ENCODE measurements at places on chromosomes 12 and 14. TPM values are rescaled to one million over a fixed set of nuclear protein-coding genes. Genes with fewer than 3 reads are reported as not detected.
A peak's percentile ranks its signal among the peaks of the same experiment; 100 is the strongest.

DNA sequence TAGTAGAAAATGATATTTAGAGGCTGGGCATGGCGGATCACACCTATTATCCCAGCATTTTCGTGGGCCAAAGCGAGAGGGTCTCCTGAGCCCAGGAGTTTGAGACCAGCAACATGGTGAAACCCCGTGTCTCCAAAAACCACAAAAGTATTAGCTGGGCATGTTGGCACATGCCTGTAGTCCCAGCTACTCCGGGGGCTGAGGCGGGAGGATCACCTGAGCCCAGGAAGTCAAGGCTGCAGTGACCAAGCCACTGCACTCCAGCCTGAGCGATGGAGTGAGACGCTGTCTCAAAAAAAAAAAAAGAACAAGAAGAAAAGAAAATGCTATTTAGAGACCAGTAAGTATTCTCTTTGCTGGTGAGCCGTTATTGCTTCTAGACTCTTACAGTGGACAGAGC lies 79.2 kb upstream of the MDM1 start:
- no peak for DNase-seq

The IKZF4 gene
- total RNA-seq = 5.4 TPM

GRCh38 chr14:102491366-102491765 lies 18.2 kb downstream of the ANKRD9 start:
- no peak for DNase-seq

- no peak for DNase-seq
Observed at GRCh38 chr12:27623645-27624044, 72.6 kb upstream of the REP15 start.

The ZNF10 gene
- total RNA-seq = 21.5 TPM

DNA sequence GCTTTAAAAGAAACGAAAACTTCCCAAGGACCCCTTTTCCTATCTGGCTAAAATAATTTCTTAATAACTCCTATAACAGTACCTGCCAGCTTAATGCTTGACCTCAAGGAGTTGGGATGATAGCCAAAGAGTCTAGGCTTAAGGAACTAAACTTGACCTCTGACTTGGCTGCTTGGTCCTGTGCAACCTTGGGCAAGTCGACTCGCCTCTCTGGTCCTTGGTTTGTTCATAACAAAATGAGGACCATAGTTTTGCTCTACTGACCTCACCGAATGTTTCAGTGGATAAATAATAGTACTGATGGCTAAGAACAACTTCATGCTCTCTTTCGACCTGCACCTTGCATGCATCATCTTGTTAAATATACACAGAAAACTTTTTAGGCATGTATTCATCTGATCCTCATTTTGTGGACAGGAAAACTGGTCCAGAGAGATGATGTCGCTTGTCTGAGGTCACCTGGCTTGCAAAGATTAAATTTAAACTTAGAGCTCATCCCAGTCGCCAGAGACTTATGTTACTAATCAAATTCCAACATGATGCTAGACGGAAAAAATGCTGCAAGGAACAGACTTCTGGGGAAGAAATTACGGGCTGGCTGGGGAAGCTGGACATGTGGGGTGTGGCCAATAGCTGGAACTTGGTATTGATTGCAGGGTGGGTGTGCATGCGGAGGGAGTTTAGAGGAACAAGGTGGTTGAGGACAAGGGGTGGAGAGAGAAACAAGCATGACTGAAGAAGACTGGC lies 38.0 kb upstream of the WSCD2 start:
- no peak for DNase-seq

The VPS37B gene
- total RNA-seq = 105 TPM

- no peak for DNase-seq
Observed at GRCh38 chr14:97948841-97949240, 1151.7 kb downstream of the VRK1 start.

The GNB3 gene
- total RNA-seq = 1.9 TPM

- DNase-seq = no peak
Observed at GRCh38 chr14:93024493-93024892, 91.2 kb downstream of the ITPK1 start.

- DNase-seq = no peak
Observed at GRCh38 chr14:52961060-52961639, 10.3 kb upstream of the FERMT2 start.

The PTPRQ gene
- total RNA-seq = not detected

The C1S gene
- 0.81 TPM for total RNA-seq

- no peak for DNase-seq
Observed at GRCh38 chr12:5433081-5433844, 1.4 kb downstream of the NTF3 start.

- DNase-seq = no peak
Observed at GRCh38 chr14:100306998-100307765, 938 bp upstream of the SLC25A29 start.

DNA sequence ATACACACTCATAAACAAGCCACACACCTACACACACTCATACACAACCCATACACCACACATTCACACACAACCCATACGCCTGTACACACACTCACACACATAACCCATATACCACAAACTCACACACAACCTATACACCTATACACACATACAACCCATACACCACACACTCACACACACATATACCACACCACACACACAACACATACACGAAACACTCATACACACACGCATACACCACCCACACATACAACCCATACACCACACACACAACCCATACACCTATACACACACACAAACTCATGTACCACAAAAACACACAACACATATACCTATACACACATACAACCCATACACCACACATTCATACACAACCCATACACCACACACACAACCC lies 164.3 kb downstream of the TMEM121 start:
- DNase-seq = no peak

The OR8S1 gene
- total RNA-seq = not detected

DNA sequence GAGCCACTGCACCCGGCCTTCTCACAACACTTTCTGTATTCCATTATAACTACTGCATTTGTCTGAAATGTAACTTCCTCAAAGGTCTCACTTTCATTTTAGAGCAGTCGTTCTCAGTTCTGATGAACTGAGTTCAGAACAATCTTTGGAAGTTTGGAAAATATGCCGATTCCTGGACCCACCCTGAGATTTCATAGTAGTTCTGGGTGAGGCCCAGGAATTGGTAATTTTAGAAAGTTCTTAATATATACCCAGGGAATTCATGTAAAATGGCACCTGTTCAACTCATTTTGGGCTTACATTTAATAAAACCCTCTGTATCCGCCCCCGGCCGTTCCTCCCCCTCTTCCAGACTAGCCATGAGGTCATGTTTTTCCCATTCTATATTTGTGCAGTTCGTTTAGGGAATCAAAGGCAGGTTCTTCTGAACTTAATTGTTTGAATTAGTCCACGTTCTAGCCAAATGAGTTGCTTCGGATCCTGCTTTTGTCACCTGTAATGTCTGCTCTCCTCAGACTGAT lies 5.9 kb downstream of the GSG1 start:
- no peak for DNase-seq

The ZNF140 gene
- total RNA-seq = 19.7 TPM

The NABP2 gene
- 21.0 TPM for total RNA-seq

- DNase-seq = no peak
Observed at GRCh38 chr12:104486943-104487819, 30.4 kb downstream of the CHST11 start.

The RAPGEF3 gene
- 15.6 TPM for total RNA-seq

DNA sequence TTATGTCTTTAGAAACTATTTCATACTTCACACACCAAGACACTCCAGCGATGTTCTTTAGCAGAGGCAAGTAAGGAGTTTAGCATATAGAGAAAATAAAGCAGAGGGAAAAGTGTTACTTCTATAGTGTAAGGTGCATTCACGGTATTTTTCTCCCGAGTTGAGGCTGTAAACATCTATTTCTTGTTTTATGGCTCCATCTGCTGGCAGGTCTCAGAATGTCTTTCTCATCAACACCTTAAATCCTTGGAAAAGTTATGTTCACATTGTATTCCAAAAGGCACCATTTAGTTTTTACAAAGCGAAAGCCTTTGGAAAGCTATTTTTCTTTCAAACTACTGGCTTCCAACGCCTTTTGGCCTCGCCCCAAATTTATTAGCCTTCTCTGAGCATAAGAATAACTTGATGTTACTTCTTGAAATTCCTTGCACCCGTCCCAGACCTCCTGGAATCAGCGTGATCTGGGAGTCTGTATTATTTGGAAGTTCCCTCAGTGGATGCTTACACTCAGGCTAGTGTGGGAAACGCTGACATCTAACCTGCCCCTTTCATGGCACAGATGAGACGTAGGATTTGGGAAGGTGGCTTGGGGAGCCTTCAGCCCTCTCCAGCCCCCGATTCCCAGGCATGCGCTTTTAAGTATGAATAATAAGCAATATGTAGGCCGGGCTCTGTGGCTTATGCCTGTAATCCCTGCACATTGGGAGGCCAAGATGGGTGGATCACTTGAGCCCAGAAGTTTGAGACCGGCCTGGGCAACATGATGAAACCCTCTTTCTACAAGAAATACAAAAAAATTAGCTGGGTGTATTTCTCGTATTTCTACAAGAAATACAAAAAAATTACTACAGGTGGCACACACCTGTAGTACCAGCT lies 1.9 kb upstream of the PIWIL1 start:
- peak; percentile 55 for DNase-seq

GRCh38 chr14:36522347-36522971 lies 2.4 kb upstream of the NKX2-1 start:
- no peak for DNase-seq

DNA sequence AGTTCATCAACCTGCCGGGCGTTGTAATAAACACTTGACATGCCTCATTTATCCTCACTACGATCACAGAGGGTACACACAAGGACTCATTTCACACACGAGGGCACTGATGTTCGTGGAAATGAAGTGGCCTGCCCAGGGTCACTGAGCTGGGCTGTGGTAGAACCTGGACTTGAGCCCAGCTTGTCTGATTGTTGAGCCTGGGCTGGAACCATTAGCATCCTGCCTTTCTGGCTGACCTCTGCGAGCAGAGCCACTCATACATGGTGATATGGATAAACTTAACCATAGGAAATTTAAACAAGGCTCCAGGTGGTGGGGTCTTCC lies 16.6 kb upstream of the JDP2 start:
- DNase-seq = no peak

DNA sequence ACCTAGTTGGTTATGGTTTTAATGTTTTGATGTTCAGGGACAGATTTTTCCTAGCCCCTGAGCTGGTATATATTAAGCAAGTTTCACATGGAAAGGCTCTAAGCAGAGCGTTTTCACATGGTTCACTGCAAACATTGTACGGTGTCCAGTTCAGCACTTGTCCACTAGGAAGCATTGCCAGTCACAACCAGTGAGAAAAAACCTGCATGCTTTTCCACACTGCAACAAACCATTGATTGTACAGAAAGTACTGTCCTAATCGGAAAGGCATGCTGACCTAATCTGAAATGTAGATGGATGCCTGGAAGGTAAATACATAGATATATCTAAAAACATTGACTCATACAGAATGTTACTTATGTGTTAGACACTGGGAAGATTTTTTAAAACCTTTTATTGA lies 25.0 kb upstream of the NPAS3 start:
- no peak for DNase-seq

The TRPV4 gene
- not detected for total RNA-seq

DNA sequence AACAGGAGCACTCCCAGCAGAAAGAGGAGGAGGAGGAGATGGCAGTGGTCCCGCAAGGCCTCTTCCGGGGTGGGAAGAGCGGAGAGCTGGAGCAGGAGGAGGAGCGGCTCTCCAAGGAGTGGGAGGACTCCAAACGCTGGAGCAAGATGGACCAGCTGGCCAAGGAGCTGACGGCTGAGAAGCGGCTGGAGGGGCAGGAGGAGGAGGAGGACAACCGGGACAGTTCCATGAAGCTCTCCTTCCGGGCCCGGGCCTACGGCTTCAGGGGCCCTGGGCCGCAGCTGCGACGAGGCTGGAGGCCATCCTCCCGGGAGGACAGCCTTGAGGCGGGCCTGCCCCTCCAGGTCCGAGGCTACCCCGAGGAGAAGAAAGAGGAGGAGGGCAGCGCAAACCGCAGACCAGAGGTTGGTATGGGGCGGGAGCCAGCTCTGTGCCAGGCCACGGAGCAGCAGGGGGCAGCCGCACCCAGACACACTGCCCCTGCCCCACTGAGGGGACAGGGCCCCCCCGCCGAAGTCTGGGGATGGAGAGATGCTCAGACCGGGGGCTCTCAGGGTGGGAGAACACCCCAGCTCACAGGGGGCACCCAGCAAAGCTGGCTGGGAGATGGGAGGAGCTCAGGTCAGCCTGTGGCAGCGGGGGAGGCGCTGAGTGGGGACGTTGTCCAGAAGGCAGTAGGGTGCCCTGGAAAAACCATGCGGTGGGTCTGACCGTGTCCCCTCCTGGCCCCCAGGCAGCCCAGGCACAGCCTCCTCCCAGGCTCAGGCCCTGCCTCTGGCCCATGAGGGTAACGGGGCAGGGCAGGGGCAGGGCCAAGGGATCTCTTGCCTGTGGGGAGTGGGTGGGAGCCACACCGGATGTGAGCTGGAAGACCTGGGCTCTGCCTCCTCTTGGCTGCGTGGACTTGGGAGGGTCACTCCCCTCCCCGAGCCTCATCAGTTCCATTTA lies 9.8 kb downstream of the CHGA start:
- DNase-seq = no peak

DNA sequence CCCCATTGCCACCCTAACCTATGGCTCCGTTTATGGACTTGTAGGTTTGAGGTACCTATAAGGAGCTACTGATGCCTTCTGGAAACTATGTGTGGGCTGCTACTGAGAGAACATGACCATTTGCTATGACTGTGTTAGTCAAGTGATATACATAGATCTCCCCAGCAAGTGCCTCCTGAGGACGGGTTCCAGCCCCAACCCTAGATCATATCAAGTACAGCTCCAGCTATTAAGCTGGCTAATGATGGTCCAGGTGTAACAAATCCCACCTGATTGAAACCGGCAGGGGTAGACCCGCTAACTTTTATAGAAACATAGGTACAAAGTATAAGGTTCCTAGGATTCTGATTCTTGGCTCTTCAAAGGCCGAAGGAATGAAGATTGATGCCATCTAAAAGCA lies 23.7 kb downstream of the NINJ2 start:
- no peak for DNase-seq

The TAS2R31 gene
- total RNA-seq = 5.1 TPM

The TMEM119 gene
- under 0.01 TPM for total RNA-seq

The RHOF gene
- 74.3 TPM for total RNA-seq

GRCh38 chr14:63046339-63047268 lies 1.3 kb upstream of the KCNH5 start:
- DNase-seq = no peak

The TAS2R14 gene
- 1.9 TPM for total RNA-seq

The SDR9C7 gene
- not detected for total RNA-seq

GRCh38 chr14:75283833-75284563 lies 5.4 kb downstream of the FOS start:
- peak; percentile 83 for DNase-seq

DNA sequence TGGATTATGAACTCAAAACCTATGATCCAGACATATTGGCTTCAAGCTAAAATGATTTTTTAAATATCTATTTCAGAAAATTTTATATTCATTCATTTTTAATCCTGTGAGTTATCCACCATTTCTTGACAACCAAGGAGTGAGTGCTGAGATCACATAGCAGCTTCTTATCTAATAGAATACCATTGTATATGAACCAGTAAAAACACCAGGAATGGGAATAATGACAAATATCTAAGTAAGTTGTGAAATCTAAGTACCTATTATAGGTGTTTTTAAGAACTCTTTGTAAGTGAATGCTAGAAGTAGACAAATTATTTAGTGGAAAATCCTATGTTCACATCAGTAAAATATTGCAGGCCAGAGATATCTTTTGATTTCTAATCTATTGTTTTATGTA lies 8.2 kb downstream of the LUM start:
- no peak for DNase-seq

GRCh38 chr12:31710021-31710818 lies 18.6 kb downstream of the AMN1 start:
- no peak for DNase-seq

- no peak for DNase-seq
Observed at GRCh38 chr12:124703856-124704255, 136.4 kb upstream of the NCOR2 start.
